ENCODE measurements at places on chromosomes 3 and 15.

DNA sequence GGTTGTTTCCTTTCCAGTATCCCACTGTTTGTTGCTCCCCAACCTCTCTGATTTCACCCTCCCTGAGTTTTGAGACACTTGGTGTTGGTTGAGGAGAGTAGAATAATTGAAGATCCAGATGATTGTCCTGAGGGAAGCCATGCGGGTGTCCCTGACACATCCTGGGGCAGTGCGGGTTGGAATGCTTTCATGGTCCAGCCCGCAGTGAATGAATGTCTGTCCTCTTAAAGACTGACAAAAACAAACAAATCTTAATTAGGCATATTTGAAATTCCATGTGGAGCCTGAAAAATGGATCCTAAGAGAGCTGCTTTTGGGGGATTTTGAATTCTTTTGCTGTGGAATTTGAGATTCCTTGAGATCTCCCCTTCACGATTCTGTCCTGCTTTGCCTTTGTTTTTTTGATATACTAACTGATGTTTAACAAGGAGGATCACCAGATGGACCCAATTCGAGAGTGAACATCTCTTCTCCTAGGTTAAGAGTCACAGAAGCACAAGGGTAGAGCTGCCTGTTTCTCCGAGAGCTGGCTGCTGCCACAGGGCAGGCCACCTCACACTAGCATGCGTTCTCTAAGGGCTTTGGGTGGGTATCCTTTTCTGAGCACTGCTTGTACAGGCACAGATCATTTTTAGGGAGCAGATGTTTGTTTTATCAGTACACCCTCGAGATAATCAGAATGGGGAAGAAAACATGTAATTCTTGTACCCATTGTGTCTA is 47.4 kb downstream of the GPR171 start:
- no peak for DNase-seq

DNA sequence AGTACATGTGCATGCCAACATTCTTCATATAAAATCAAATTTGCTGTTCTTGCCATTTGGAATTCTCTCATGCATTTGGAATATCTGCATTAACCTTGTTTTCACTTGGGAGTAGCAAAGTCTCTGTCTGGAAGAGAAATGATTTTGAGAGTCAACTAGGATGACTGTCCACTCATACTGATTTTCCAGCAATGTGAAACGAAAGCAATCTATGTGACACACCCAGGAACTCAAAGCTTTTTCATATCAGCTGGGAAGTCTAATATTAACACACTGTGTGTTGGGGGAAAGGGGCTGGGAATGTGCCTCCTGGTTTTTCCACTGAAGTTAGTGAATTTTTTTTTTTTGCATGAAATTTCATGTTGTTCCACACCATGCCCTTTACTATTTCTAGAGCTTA is 124.9 kb downstream of the DUT start:
- DNase-seq, result no peak

- DNase-seq, result no peak
Measured at GRCh38 chr3:37254316-37254715, 79.9 kb upstream of the LRRFIP2 start.

GRCh38 chr3:66800941-66801545 is 197.1 kb upstream of the KBTBD8 start:
- no peak for DNase-seq

GRCh38 chr3:75342425-75342824 is 321.7 kb upstream of the FRG2C start:
- no peak for DNase-seq

DNA sequence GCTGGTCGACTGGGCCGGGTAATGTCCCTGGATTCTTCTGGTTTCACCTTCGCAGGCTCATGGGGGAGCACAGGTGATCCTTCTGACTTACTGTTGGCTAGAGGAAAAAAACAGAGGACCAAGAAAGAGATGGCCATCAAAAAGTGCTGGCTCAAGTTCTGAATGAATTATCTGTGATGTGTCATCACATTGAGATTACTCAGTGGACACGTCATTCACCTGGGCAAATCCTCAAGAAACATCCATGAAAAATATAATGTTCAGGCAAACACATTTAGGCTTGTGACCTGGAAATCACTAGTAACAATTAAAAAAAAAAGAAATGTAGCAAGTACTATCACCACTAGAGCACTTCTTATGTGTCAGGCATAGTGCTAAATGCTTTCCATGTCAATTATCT is 81.5 kb upstream of the SLC2A2 start:
- DNase-seq, result no peak

DNA sequence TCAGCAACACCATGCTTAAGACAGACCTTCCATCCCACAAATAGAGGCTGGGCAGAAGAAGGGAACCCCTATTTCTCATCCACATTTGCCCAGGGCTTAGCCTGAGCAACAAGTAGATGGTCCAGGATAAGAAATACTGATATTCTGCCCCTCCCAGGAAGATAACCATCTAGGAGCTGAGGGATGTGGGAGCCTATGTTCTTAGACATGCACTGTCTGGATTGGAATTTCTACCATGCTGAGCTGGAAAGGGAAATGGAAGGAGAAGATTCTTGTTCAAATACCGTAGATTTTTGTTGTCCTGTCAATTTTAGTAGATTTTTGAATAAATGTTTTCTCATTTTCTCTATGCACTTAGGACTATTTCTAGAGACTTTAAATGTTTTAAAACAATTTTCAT is 450.7 kb upstream of the SEMA6D start:
- DNase-seq, result no peak

- DNase-seq, result no peak
Measured at GRCh38 chr3:52792413-52792812, 2.2 kb upstream of the ITIH3 start.

- DNase-seq, result no peak
Measured at GRCh38 chr3:127370906-127371305, 83.1 kb upstream of the PRR20G start.

GRCh38 chr15:60134609-60135008 is 130.5 kb downstream of the FOXB1 start:
- DNase-seq, result no peak

DNA sequence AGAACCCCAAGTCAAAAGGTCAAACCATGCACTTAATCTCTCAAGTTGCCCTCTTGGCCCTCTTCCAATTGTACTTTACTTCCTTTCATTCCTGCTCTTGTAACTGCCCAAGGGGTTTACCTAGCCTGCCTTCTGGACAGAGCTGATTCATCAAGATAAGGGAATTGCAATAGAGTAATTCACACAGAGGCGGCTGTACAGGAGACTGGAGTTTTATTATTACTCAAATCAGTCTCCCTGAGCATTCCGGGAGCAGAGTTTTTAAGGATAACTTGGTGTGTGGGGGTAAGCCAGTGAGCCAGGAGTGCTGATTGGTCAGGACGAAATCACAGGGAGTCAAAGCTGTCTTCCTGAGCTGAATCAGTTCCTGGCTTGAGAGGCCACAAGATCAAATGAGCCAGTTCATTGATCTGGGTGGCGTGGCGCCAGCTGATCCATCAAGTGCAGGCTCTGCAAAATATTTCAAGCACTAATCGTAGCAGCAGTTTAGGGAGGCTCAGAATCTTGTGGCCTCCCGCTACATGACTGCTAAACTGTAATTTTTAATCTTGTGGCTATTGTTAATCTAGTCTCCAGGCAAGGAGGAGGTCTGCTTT is 590.0 kb downstream of the EPHA3 start:
- DNase-seq, result no peak

GRCh38 chr15:38683382-38684242 is 119.0 kb upstream of the RASGRP1 start:
- peak; percentile 49 for DNase-seq

DNA sequence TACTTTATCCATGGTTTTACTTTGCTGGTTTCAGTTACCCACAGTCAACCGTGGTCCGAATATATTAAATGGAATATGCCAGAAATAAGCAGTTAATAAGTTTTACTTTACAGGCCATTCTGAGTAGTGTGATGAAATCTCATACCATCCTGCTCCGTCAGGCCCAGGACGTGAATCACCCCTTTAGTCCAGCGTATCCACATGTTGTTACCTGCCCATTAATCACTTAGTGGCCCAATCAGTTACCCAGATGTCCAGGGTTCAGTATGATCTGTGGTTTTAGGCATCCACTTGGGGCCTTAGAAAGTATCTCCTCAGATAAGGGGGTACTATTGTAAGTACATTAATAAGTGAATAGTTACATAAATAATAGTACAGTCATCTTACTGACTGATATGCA is 88.0 kb downstream of the TTBK2 start:
- DNase-seq, result no peak

DNA sequence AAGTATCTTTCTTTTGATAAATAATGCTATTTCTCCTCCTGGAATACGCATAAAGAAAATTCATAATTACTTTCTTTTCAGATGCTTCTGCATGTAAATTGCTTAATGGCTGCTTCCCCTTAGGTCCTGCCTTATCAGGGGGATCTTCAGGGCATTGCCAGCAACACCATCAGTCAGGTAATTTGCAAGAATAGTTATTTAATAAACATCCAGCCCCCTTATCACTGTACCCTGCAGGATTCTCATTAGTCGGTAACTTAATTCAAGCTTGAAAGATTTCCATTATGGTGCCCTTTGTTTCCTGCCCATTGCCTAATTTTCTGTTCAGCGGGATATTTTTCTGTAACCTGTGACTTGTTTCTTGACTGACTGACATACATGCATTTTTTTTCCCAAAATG is 414.5 kb downstream of the MFSD1 start:
- DNase-seq, result no peak

GRCh38 chr3:10329495-10330015 is 8.6 kb upstream of the SEC13 start:
- DNase-seq, result no peak

- DNase-seq, result no peak
Measured at GRCh38 chr3:128940252-128940651, 53.6 kb downstream of the CFAP92 start.

DNA sequence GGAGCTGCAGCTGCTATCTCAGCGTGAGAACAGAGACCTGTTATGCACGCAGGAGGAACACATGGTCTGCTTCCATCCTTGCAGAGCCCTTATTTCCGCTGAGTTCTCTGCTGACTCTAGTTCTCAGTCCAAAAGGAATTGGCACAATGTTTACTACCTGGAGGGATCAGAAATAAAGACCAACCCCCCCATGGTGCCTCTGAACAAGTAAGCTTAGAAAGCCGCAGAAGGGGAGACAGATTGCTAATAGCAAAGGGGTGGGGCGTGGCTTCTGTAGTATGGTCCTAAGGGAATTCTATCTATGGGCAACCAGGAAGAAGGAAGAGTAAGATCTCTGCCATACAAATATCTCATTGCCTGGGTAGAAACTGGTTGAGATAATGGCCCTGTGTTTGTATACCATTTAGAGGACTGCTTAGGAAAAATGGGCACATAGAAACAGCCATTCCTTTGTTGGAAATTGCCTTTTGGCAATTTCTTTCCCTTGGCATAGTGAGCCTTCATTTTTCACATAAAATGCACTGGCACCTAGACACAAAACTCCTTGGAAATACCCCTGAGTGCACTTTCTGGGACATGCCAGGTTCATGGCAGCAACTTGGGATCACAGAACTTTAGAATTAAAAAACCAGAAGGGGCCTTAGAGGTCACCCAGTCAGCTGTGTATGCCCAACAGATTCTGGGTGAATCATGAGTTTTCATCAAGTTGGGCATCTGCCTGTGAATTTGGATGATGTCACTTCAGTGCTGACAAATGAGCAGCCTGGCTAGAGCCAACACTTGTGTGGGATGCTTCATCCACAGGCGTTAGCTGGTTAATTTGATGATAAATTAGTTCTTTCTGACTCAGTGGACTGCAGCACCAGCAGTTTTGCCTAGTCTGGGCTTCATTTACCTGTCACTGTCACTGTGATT is 57.4 kb upstream of the STXBP5L start:
- peak; percentile 55 for DNase-seq

GRCh38 chr15:32849769-32850668 is 132.2 kb downstream of the GREM1 start:
- DNase-seq, result no peak

DNA sequence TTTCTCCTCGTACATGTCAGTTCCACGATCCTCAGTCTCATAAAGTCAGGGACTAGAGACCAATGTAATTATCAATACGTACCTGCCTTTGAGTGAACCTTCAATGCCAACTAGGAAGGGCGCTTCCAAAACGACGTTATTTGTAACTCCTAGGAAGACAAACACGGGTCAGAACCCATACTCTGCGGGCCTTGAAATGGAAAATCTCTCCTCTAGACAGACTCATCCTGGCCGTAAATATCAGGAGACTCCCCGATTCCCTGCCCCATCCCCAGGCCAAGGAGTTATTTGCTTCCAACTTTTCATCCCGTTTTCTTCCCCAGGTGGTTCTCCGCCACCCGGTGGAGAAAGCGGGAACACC is 578 bp downstream of the OIP5 start:
- DNase-seq, result no peak

DNA sequence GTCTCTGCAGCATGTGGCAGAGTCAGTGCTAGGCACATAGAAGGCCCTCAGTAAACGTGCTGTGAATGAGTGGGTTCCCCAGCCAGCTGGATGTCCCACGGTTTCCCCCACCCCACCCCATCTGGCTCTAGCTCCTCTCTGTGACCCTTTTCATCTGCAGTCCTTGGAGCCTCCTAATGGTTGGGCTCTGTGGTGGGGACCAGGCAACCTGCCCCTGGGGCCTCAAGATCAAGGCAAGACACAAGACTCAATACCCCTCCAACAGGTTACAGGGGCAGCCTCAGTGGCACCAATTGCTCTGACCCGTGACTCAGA is 17.1 kb upstream of the CYP11A1 start:
- no peak for DNase-seq

DNA sequence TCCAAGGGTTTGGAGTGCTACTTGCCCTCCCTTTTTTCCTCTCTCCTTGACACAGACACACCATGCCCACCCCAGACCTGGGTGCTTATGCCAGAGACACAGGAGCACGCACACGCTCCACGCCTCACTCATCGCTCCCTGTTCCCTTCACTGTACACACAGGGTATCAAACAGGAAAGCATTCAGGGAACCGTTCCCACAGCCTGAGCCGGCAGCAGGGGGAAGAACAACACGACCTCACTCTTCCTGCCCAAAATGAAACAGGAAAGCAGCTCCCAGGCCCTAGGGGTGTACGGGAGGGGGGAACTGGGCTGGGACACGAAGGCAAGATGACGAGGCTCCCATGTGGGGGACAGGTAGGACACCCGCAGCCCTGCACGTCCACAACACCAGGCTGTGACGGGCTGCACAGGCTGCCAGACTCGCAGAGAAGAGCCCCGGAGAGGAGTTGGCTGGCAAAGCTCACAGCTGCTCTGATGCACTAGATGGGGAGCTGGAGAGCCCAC is 11.2 kb downstream of the DLL4 start:
- DNase-seq, result no peak

DNA sequence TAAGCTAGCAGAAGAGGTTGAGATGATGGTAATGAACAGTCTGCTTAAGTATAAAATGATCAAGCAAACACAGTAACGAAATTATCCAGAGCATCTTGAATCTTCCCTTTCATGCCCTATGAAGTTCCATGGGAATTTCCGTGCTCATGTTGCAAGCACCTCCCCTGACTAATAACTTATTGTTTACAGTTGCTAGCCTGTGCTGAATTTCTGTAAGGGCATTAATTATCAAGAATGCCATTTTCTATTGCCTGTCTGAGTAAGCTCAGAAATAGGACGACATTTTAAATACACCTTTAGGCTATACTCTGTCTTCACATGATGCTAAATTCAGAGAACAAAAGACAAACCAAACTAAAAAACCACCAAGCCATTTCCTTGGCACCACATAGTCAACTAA is 257.5 kb upstream of the LRTM1 start:
- DNase-seq, result no peak
